NCI-H226 (cell line): ENCODE measurements at places on chromosomes 12 and 14.
A peak's percentile ranks its signal among the peaks of the same experiment; 100 is the strongest.

GRCh38 chr14:25406818-25407217 is 356.9 kb upstream of the STXBP6 start:
- no peak for DNase-seq

GRCh38 chr14:104913435-104913834 is 11.2 kb upstream of the PLD4 start:
- no peak for DNase-seq

DNA sequence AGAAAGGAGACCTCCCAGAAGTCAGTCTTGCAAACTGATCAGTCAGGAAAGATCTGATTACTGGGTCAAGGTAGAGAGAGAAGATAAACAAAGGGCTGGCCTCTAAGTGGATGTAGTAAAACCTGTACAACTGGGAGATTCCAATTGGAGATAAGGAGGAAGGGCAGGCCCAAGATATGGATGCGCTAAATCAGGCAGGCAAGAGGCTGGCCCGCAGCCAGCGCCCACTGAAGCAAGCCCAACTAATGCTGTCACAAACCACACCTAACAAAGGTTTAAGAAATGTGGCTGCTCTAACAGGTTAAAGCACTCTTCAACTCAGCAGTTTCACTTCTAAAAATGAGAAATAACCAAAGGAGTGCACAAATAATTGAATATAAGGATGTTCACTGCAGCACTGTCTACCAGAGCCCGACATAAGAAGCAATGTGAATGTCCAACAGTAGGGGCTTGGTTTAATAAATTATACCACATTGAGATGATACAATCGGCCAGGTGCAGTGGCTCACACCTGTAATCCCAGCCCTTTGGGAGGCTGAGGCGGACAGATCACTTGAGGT is 4.7 kb downstream of the GLTP start:
- no peak for DNase-seq

DNA sequence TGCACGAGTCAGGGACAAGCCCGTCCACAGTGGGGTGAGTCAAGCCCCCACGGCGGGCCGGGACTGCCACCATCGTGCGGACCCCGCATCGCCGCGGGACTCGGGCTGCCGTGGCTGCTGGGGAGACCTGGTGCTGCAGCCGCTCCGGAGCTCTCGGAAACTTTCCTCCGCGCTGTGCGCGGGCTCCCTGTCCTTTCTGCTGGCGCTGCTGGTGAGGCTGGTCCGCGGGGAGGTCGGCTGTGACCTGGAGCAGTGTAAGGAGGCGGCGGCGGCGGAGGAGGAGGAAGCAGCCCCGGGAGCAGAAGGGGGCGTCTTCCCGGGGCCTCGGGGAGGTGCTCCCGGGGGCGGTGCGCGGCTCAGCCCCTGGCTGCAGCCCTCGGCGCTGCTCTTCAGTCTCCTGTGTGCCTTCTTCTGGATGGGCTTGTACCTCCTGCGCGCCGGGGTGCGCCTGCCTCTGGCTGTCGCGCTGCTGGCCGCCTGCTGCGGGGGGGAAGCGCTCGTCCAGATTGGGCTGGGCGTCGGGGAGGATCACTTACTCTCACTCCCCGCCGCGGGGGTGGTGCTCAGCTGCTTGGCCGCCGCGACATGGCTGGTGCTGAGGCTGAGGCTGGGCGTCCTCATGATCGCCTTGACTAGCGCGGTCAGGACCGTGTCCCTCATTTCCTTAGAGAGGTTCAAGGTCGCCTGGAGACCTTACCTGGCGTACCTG is 1.1 kb downstream of the PDE3A start:
- no peak for DNase-seq

DNA sequence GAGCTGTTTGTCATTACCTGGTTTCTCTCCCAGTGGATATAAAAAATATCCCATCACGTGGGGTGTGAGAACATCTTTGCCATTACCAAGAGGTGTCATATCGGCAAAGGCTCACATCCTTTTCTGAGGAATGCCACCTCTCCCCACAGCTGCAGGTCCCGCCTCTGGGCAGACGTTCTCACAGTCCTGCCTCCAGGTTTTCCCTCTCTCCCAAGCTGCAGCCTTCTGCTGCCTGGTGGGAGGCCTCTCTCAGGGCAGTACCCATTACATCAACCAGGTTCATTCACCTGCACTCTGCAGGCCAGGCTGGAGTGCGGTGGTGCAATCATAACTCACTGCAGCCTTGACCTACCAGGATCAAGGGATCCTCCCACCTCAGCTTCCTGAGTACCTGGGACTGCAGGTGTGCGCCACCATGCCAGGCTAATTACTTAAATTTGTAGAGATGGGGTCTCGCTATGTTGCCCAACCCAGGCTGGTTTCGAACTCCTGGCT is 15.0 kb upstream of the TMEM119 start:
- no peak for DNase-seq

GRCh38 chr12:90627180-90627896 is 327.6 kb downstream of the CCER1 start:
- no peak for DNase-seq

DNA sequence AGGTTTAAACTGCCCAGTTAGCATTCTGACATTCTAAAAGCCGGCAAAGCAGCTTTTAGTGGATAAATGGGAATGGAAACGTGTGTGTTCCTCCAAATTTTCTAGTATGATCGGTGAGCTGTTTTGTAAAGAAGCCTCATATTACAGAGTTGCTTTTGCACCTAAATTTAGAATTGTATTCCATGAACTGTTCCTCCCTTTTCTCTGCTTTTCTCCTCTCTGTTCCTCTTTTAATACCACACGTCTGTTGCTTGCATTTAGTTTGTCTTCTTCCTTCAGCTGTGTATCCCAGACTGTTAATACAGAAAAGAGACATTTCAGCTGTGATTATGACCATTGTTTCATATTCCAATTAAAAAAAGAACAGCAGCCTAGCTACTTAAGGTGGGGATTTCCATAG is 10.7 kb downstream of the DYRK2 start:
- no peak for DNase-seq

- DNase-seq = no peak
Measured at GRCh38 chr14:86153480-86153879, 623.5 kb downstream of the FLRT2 start.

DNA sequence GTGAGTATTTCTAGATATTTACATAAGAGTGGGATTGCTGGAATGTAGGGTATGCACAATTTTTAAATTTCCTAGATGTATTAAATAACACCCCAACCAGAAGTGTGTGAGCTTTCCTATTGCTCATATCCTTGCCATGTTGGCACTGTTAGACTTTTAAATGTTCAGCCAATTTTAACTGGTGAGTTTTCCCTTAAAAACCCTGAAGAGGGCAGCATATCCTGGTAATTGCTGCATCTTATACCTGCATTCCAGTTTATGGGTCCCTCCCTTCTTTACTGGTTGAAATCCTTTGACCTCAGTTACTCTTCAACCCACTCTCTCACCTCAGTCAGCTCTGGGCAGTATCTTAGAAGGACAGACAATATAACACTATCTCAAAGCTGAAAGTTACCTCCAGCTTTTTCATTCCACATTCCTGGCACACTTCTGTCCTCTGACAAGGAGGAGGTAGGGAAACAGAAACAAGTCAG is 270.6 kb downstream of the PAWR start:
- peak; percentile 90 for DNase-seq

DNA sequence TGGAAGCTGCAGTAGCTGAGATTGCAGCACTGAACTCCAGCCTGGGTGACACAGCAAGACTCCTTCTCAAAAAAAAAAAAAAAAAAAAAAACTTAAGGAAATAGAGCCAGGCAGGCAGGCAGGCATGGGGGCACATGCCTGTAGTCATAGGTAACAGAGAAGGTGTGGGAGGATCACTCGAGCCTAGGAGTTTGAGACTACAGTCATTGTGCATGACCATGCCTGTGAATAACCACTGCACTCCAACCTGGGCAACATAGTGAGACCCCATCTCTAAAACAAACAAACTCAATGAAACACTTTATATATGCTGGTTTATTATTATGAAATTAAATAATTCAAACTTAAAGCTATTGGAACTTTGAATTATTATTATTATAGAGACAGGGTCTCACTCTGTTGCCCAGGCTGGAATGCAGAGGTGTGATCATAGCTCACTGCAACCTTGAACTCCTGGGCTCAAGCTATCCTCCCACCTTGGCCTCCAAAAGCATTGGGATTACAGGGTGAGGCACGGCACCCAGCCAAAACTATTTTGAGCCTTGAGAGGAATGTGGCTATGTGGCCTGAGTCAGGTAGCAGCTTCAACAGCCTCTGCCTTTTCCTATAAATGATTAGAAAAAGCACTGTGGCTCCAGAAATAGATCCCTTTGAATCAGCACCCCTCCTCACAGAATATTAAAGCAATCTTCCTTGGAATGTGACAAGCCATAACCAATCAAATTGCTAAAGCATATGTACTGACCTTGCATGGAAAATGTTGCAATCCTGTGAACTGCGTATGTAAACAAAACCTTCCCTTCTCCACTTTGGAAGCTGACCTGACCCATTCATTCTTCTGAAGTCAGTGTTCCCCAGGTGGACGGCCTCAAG is 34.7 kb upstream of the YY1 start:
- peak; percentile 54 for DNase-seq

DNA sequence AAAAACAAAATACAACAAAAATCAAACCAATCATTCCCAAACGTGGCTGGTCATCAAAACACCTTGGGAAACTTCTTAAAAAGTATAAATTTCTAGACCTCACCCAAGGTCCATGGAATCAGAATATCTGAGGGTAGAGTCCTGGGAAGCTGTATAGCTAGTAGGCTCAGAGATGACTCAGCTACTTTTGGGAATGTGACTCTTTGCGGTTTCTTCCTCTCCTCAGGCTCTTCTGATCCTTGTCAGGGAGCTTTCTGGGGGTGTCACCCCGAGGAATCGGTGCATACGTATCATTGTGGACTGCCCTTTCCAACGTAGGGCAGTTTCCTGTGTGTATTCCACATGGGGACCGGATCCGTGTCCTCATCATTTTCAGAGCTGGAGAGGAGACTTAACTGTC is 14.8 kb downstream of the JDP2 start:
- DNase-seq = no peak

- no peak for DNase-seq
Measured at GRCh38 chr12:67919406-67919805, 69.8 kb upstream of the IFNG-AS1 start.

- no peak for DNase-seq
Measured at GRCh38 chr12:61553091-61553490, 707.1 kb upstream of the USP15 start.

- no peak for DNase-seq
Measured at GRCh38 chr12:85681333-85681732, 154.9 kb downstream of the RASSF9 start.

- DNase-seq = no peak
Measured at GRCh38 chr12:51242120-51242519, 3.5 kb downstream of the DAZAP2 start.

DNA sequence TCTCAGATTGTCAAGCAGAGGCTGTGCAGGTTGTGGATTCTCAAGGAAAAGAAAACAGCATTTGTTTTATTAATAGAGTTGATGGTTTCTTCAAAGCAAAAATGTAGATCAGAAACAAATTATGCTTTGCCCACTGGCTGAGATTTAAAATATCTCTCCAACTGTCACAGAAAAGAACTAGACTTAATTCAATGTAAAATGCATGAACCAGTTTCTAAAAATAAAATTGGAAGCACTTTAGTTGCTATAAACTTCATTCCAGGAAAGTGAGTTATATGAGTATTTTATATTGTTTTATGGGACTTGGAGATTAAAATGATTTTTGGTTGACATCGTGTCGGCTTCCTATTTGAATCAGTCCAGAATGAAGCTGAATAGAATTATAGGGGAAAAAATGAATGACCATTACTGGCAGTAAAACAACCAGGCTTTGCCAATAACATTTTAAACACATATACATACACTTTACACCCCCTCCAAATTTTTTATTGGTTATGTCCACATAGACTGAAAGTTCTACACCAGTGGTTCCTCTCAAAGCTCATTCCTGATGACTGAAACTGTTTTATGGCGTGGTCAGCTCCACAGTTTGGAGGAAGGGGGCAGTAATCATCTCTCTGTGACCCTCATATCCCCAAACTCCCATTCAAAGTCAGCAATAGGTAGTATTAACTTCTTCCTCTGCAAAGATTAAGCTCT is 55.5 kb upstream of the DAAM1 start:
- no peak for DNase-seq

- DNase-seq = no peak
Measured at GRCh38 chr14:100473249-100473648, 114.0 kb downstream of the BEGAIN start.

- DNase-seq = peak; percentile 28
Measured at GRCh38 chr12:93868771-93869170, 191.6 kb downstream of the CRADD start.

DNA sequence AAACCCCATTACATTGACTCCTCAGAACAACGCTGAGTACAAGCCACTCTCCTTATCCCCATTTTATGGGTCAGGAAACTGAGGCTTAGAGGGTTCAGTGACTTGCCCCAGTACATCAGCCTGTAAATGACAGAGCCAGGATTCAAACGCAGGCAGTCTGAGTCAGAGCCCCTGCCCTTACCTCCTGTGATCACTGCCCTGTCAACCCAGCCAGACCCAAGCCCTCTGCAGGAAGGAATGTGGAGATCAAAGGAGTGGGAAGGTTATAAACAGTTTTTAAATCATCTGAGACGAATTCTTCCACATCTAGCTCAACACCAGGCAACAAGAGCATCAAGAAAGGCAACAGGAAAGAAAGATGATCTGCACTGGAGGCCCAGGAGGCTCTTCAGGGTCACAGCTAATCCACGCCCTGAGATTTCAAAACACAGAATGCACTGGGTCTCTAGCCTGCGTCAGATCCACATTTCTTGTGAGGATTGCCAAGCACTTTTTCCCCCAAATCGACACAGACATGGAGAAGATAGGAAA is 38.5 kb downstream of the SPTB start:
- peak; percentile 68 for DNase-seq

- DNase-seq = no peak
Measured at GRCh38 chr12:114447799-114448617, 42.1 kb upstream of the TBX5 start.

DNA sequence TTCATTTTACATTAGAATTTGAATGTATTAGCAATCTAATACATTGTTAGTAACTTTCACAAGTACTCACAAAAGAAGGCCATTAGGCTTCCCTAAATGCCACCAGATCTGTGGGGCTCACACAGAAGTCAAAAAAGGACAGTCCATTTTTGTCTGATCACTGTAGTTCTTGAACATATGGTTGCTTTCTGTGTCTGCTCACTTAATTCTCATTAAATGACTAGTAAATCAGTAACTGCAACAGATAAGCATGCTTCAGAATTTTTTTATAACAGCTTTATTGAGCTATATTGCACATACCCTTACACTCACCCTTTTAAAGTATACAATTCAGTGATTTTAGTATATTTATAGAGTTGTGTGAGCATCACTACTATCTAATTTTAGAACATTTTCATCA is 71.4 kb downstream of the DENND5B start:
- no peak for DNase-seq

DNA sequence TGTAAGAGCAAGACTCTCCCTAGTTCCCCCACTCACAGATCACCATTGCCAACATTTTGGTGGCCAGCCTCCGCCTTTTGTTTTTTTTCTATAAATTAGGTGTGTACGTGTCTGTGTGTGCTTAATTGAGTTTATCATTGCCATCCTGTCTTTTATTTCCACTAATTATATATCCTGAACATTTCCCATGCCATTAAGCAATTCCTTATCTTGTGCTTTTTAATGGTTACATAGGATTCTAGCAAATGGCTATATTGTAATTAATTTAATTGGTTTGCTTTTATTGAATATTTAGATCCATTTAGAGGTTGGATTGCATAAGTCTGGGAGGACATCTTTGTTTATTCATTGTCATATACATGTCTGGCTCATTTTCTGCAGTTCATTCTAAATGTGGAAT is 107.3 kb upstream of the RTL1 start:
- DNase-seq = no peak

GRCh38 chr12:59453475-59453874 is 142.4 kb upstream of the SLC16A7 start:
- no peak for DNase-seq
